ENCODE measurements at places on chromosomes 6 and 20.
A peak's percentile ranks its signal among the peaks of the same experiment; 100 is the strongest.

GRCh38 chr6:145705561-145705960, 29.8 kb downstream of the EPM2A start:
- DNase-seq = no peak

DNA sequence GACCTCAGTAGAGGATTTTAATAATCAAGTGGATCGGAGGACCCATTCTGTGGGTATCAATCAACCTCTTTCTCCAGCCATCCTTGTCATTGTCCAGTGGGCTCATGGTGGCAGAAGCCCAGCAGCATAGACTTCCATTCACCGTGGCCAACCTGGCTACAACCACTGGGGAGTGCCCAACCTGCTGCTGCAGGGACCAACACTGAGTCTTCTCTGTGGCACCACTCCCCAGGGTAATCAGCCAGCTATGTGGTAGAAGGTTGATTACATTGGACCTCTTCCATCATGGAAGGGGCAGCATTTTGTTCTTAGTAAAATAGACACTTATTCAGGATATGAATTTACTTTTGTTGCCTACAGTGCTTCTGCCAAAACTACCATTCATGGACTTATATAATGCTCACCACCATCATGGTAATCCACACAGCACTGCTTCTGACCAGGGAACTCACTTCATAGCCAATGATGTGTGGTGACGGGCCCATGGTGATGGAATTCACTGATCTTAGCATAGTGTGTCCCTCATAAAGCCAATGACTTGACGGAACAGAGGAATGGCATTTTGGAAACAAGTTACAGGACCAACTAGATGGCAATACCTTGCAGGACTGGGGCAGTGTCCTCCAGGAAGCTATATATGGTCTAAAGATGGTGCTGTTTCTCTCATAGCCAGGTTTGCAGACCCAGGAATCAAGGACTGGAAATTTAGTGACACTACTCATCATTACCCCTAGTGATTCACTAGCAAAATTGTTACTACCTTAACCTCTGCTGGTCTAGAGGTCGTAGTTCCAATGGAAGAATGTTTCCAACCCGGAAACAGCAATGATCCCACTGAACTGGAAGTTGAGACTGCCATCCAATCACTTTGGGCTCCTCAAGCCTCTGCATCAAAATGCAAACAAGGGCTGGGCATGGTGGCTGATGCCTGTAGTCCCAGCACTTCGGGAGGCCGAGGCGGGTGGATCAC, 7.6 kb downstream of the CD24 start:
- DNase-seq = no peak

- DNase-seq = no peak
Measured at GRCh38 chr20:59413326-59413865, 113.0 kb downstream of the EDN3 start.

DNA sequence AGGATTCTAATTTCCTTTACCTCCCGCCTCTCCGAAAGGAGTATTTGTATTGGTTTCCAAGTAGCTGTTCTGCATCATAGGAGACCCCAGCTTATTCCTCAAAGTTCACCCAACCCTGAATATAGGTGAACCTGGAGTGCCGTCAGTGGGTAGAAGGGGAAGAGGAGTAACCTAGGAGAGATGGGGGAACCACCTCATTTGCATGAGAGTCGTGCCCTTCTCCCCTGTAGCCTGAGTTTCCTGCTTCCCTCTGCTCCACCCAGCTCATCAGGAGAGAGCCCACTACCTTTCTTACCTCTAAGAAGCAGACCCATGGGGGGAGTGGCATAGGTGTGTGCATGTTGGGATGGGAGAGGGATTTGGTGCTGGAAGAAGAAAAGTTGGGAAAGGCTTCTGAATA, 17.3 kb upstream of the WFDC2 start:
- no peak for DNase-seq

DNA sequence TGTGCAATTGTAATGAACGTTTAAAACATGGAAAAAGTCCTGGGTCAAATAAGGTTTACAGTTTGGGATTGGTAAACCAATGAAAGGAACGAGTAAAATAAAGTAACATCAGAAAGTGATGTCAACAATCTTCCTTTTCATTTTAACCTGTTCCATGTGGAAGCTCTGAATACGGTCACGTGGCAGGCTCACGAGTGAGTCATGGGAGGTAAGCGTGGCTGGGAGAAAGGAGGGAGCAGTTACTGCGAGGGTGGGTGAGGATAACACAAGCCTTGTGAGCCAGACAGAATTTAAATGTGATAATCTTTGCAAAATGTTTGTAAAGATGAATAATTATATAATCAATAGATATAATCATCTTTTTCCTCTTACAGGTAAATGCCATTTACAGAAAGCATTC, 171.3 kb upstream of the HDAC2 start:
- no peak for DNase-seq

- DNase-seq = peak; percentile 54
Measured at GRCh38 chr6:42727087-42727611, 4.8 kb upstream of the PRPH2 start.

DNA sequence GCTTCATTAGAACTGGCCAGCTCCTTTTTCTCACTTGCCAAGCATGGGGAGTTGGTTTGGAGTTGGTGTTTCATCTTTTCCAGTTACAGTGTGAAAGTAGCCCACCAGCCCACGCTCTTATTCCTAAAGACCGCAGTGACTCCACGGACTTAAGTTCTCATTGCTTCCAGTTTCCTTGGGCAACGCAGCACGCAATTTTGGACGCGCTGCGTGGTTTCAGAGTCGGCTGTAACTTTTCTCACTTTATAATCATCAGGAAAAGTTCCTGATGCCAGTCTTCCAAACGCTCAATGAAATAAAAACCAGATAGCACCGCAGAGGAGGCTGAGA, 381 bp upstream of the PEX7 start:
- DNase-seq = no peak

GRCh38 chr20:54668271-54669039, 193.1 kb downstream of the DOK5 start:
- DNase-seq = peak; percentile 45

- DNase-seq = no peak
Measured at GRCh38 chr20:35700625-35701148, 1.5 kb downstream of the ROMO1 start.

- DNase-seq = no peak
Measured at GRCh38 chr6:7604506-7604905, 14.5 kb downstream of the SNRNP48 start.
